KBM-7 (cell line): ENCODE measurements at places on chromosomes 11 and 22.

DNA sequence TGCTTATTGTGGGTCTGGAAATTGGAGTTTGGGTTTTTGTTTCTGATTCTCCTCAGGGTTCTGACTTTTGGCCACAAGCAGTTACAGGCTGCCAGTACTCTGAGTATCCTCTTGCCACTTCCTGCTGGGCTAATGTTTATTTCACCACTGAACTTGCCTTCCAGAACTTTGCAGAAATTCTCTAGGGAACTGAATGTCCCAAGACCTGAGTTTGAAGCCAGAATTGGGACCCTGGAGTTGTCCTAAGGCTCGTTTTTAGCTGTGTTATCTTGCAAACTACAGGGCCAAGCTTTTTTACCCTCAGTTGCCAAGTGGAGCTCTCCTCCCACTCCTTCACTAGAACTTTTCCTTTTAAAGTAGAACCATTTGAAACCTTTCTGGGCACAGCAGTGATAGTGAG is 89.9 kb downstream of the FAT3 start:
- no peak for DNase-seq

DNA sequence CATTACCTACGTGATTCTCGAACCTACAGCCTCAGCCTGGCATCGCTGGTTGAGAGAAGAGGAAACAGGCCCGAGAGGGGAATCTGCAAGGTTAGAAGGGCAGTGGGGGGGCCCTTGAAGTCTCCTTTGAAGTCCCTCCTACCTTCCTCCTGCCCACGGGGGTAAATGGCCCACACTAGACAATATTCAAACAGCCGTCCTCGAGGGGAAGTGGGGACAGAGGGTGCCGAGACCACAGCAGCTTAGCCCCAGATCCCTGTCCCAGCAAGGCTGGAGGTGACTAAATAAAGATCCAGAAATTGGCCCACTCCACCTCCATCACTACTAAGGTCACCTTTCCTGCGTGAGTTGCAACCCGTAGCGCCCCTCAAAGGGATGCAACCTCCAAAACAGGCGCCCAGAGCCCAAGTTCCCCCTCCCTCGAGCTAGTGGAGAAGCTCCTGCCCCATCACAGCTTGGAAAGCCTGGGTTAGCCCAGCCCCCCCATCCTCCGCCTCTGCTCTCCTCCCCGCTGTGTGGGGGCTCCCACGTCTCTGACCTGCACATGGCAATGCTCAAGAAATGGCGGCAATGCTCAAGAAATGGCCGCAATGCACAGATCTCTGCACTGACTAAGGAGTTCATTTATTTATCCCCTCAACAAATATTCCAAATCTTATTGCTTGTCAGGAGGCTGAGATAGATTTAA is 788 bp upstream of the RASL10A start:
- no peak for DNase-seq

DNA sequence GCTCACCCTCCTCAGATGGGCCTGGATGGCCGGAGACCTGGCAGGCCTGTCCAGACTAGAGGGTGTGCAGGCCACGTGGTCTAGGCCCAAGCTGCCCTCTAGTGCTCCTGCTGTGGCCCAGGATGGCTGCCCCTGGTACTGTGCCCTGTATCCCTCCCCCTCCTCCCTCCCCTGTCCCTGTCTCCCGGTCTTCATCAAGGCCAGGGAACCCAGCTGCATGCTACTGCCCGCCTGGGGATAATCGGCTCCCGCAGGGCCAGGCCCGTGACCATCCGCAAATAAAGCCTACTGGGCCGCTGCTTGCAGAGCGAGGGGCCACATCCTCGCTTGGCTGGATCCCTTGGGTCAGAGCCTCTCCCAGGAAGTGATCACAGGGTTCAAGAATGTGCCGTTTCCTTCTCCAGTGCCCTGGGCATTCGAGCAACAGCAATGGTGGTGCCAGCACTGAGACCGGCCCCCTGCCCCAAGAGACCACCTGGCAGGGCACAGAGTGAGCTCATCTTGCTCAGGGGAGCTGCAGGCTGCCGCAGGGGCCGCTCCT is 51.1 kb downstream of the WNT7B start:
- DNase-seq = no peak

DNA sequence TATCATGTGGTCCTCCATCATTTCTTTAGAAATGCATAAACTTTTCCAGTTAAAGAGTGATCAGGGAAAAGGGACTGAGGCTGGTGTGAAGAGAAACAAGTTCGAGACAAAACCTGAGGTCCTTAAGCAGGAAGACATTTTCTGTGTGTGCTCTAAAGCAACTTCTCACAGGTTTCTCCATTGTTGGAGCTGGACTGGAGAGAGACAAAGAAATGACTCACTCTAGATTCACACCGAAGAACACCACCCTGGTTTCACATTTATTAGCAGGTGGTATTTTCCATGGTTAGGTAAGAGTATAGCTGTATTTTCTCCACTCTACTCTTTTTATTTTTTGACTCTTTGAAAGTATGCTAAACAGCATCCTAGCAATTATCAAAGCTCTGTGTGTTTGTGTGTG is 736.4 kb downstream of the KCNA4 start:
- DNase-seq = no peak

DNA sequence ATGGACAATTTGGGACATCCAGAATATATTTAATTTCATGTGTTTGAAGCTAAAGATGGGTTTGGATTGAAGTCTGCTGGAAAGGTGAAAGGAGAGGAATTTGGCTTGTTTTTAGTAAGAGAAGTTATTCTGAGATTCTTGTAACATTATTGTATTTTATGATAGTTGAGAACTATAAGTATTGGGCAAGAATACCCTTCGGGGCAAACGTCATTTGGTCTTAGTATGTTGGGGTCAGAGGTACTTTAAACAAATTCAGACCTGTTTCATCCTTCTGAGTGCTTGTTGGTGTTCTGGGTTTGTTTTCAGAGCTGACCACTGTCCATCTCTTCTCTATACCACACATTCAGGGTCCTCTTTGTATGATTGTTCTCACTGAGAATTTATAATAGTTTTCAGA is 19.5 kb downstream of the PANX1 start:
- DNase-seq = no peak

DNA sequence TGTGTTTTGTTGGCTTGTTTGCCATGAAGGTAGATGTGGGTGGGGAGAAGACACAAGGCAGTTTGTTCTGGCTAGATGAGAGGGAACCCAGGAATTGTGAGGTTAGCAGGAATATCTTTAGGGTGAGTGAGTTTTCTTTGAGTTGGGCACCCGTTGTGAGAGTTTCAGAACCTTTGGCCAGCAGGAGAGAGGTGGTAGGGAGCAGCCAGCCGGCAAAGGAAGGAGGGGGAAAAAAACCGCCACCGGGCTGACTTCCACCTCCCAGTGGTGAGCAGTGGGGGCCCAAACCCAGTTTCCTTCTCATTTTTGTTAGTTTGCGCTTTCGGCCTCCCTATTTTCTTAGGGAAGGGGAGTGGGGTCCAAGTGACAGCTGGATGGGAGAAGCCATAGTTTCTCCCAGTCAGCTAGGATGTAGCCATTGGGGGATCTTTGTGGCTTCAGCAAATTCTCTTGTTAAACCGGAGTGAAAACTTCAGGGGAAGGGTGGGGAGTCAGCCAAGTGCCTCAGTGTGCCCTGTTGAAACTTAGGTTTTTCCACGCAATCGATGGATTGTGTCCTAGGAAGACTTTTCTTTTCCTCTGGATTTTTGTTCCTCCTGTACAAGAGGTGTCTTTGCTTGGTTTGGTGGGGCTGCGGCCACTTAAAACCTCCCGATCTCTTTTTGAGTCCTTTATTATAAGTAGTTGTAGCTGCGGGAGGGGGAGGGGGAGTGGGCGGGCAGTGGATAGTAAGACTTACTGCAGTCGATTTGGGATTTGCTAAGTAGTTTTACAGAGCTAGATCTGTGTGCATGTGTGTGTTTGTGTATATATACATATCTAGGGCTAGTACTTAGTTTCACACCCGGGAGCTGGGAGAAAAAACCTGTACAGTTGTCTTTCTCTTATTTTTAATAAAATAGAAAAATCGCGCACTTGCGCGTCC is 1.1 kb upstream of the GCAT start:
- peak; percentile 48 for DNase-seq

DNA sequence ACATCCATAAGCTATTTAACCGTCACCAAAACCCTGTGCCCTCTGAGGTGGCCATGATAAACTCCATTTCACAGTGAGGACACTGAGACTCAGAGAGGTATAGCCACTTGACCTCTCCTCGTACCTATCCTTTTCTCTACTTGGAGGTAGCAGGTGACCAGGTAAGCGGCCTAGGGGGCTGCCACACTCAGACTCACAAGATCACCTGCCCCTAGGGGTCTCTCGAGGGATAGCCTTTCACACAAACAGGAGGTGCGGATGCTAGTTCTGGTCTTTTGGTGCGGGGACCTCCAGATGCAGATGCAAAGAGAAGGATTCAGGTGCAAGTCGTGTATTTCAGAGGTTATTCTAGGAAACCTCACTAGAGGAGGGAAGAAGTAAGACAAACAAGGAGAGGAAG is 14.6 kb downstream of the MS4A18 start:
- DNase-seq = no peak

DNA sequence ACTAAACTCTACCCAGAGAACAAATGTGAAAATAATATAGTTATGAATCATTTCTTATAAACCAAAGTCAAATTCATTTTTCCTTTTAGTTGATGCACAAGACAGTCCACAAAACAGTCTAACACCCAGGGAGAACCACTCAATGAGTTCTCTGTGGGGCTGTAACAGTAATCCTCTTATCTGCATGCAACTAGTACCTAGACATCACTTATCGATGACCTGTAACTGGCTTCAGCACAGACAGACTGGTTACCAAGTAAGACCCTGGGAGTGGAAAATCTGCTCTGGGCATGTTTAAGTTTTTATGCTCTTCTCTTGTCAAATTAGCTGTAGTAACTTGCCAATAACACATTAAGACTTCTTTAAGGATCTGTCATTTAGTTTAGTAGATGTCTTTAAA is 46.6 kb downstream of the PITPNB start:
- no peak for DNase-seq

DNA sequence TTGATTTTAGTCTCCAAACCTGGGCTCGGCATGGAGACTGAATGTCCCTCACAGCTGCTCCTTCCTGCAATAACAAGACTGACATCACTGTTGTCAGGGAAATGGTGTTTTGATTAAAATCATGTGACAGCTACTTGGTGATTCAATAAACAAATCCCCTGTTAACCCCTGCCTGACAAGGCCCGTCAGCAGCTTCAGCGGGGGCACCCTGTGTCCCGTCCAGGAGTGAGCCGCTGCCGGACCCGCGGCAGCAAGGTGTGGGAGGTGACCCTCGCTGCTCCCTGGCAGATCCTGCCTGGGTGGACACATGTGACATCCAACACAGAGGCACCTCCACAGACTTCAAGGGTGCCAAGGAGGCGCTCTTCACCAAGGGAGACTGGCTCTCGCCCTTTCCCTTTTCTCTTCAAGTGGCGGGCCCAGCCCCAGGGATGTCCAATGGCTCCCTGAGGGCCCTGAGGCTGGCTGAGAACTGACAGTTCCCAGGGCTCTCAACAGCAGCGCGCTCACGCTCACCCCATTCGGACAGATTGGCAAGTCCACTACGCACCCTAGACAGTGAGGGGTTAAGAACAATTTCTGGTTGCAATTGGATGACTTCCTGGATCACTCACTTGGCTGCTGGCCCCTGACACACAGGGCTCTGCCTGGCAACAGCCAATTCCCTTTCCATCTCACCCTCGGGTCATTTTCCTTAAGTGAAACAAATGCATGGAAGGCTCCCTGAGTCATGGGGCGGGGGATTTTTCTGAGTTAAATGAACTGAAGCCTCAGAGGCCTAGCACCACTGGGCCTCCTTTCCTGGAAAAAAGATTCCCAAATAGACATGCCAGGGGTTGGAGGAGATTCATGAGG is 30.7 kb downstream of the PPP2R1B start:
- DNase-seq = no peak

GRCh38 chr22:28208036-28208435 is 289.0 kb upstream of the PITPNB start:
- no peak for DNase-seq

- DNase-seq = no peak
Observed at GRCh38 chr22:42973536-42973881, 41.4 kb downstream of the PACSIN2 start.

- no peak for DNase-seq
Observed at GRCh38 chr11:36139767-36140166, 149.5 kb downstream of the COMMD9 start.

- DNase-seq = no peak
Observed at GRCh38 chr11:75186999-75187398, 36.1 kb downstream of the SLCO2B1 start.

DNA sequence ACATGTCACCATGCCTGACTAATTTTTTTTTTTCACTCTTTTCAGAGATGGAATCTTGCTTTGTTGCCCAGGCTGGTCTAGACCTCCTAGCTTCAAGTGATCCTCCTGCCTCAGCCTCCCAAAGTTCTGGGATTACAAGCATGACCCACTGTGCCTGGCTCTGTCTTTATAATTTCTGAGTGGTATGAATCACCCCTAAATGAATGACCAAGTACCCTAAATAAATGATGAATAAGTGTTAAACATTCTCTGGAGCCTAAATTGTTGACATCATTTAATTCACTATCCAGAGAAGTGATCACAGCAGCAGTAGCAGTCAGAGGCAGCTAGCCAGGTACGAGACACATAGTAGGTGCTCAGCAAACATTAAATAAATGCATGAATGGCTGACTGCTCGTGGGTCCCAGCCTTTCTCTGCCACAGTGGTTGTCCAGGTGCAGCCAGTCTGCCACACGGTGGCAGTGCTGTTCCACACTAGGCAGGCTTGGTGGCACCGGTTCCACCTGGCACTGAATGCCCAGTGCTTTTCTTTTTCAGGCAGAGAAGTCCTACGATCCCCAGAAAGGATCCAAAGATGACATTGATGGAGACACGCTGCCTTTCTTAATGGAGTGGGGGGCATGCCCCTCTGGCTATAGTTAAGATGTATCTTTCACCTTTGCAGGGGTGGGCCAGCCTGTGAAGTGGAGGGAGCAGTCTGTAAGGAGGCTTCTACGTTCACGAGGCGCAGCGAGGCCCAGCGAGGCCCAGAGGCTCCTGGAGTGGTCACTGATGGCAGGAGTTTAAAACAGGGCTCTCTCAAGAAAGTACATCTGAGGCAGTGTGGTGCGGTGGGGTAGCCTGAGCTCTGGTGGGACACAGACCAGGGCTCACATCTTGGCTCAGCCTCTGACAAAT is 8.7 kb upstream of the TTC12 start:
- DNase-seq = peak; percentile 37

- no peak for DNase-seq
Observed at GRCh38 chr11:121800731-121801393, 315.2 kb downstream of the BLID start.

- DNase-seq = no peak
Observed at GRCh38 chr11:111729071-111729830, 36.9 kb downstream of the PPP2R1B start.

GRCh38 chr22:47442821-47443220 is 680.4 kb downstream of the TBC1D22A start:
- DNase-seq = no peak

- DNase-seq = no peak
Observed at GRCh38 chr11:61694946-61695706, 14.9 kb downstream of the DAGLA start.

DNA sequence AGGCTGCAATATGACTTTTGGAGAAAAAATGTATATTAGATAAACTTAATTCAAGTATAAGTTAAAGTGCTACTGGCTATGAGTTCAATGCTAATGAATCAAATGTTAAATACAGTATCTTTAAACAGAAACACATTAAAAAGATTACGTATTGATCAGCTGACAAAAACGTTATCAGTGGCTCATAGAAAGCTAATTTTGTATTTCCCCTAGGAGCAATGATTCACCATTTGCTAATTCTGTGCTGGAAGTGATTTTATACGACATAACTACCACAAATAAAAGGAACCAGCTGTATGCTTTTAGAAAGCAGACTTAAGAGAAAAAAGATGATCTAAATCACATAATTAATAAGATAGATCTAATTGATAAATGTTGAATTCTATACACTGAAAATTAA is 43.6 kb downstream of the MRE11 start:
- no peak for DNase-seq
